Muscle of leg (tissue), 16 donors: ENCODE measurements at places on chromosomes 12 and 14.

GRCh38 chr12:68798882-68799234, 9.1 kb upstream of the MDM2 start:
- DNase-seq = no peak

DNA sequence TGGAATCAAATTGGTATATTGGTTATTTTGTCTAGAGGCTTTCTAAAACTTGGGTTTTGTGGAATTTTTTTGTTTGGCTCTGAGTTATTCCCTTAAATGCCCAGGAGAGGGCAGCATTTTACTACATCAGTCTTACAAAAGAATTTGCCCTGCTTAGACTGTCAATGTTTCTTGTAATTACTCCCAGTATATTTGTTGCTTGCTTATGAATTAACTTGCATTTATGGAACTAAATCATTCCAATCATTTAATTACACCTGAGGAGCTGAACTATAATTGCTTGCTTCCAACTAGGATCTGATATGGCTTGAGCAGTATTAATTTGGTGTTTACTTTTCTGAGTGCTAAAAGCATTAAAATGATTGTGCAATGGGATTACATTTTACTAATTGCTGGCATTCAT, 48.7 kb downstream of the MIPOL1 start:
- peak; percentile 51 for DNase-seq

GRCh38 chr14:101056446-101056845, 152.9 kb upstream of the RTL1 start:
- DNase-seq = no peak

DNA sequence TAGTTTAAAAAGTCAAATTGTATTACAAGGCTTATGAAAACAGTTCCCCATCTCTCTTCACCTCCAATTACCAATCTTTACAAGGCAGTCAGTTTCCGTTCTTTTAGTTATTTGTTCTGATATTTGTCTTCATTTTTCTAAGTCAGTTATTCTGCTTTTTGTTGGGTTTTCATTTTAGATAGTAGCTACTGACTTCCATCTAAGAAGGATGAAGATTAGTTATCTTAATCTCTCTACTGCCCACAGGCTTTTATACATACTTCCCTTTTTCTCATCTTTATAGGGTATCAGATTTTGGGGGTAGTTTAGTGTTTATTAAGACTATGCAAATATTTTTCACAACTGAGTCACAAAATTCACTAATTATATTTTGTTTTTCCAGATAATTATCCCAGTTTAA, 38.4 kb downstream of the FRS2 start:
- no peak for DNase-seq

- DNase-seq = peak; percentile 85
Measured at GRCh38 chr14:69242311-69243224, 17.4 kb upstream of the GALNT16 start.

DNA sequence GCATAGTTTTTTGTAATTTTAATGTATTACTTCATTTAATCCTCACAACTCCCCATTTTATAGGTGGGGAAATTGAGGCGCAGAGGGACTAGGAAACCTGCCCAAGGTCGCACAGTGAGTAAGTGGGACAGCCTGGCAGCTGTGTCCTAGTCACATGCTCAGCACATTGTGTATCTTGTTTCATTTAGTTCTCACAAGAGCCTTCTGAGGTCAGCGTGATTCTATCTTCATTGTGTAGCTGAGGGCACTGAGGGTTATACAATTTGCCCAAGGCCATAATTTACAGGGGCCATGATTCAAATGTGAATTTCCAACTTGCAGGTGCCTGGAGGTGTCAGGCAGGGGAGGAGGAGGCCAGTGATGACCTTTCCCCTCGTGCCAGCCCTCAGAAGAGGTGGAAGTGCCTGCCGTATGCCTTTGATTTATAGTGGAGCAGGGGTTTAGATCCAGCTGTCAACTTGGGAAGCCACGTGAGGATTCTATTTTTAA, 30.3 kb upstream of the SMOC1 start:
- DNase-seq = peak; percentile 49

- DNase-seq = peak; percentile 87
Measured at GRCh38 chr12:128519426-128519825, 252.5 kb downstream of the TMEM132C start.

GRCh38 chr14:71985538-71986189, 53.4 kb downstream of the RGS6 start:
- peak; percentile 93 for DNase-seq

- no peak for DNase-seq
Measured at GRCh38 chr12:122327494-122328385, 61.4 kb upstream of the VPS33A start.

DNA sequence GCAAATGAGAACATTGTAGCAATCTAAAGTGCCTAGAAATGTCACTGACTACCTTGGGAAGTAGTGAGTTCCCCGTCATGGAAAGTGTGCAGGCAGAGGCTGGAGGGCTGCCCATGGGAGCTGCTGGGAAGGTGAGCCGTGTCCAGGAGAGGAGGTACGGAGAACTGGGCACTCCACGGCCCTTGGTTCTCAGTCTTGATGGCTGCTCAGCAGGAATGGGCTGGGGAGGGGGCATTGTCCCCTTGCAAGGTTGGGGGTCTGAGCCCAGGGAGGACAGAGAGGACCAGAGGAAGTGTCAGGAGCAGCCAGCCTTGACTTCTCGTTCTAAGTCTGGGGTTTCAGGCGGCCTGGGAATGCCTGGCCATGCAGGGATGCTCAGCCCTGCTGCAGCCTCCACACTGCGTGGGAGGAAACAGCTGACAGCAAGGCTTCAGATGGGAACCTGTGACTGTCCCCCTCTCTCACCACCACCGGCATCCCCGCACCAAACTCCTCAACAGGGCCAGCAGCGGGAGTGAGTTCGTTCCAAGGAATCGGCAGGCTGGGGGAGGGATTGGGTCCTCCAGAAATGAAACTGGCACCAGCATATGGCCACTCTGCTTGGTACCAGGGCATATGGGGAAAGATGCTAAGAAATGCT, 140.2 kb downstream of the BCL11B start:
- DNase-seq = no peak

- no peak for DNase-seq
Measured at GRCh38 chr12:113396828-113397496, 6.7 kb downstream of the SDS start.

- DNase-seq = peak; percentile 70
Measured at GRCh38 chr12:101076921-101077320, 133.1 kb downstream of the SLC5A8 start.

GRCh38 chr14:27267876-27268275, 670.0 kb upstream of the NOVA1 start:
- peak; percentile 85 for DNase-seq

DNA sequence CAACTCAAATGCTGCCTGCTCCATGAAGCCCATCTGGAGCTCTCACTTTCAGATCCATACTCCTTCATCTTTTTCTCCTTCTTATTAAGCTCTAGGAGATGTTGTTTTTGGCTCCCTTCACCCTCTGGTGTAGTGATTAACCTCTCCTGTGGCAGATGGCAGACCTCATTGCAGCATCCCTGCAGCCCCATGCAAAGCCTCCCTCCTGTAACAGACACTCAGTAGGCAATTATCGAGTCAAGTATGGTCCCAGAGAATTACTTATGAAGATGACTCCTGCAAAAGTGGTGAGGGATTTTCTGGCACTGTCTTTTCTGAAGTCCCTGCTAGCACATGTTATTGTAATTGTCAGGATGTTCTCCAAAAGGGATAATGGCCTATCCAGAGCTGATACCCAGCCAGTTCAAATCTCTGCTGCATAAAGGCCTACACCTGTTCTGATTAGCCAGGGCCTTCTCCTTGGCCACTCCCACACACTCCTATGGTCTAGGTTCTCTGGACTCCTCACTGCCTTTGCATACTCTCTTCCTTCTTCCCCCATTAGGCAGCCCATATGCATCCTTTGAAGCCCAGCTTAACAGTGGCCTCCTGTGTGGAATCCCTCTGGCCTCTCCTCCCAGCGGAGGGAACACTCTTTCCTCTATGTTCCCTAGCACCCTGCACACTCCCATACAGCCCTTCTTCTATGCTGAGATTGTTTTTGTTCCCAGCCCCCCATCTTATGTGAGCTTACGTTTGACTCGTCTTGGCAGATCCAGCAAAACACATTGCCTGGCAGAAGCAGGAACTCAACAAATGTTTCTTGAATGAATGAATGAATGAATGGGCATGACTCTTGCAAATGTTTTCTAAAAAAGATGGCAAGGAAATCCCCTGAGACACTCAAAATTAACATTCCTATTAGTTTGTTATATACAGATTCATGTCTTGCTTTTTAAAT, 43.9 kb upstream of the MDM1 start:
- peak; percentile 66 for DNase-seq

DNA sequence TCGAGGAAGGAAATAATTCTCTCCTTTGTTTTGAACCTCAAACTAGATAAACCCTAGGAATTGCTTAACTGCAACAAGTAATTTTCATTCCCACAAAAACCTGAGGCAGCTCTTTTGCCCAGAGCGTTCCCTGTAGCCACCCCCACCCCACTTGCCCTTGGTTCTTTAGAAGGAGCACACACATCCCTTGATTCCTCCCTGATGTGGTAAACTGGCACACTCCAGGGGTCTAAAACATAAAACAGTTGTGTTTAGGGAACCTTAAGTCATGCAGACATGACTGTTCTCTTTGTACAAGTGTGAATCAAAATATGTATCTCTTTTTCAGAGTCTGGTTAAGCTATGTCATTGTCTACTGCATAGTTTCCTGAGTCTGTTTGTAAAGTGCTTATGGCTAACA, 14.0 kb downstream of the MAPK1IP1L start:
- DNase-seq = no peak

GRCh38 chr14:92759300-92759678, 10.9 kb upstream of the LGMN start:
- peak; percentile 37 for DNase-seq

DNA sequence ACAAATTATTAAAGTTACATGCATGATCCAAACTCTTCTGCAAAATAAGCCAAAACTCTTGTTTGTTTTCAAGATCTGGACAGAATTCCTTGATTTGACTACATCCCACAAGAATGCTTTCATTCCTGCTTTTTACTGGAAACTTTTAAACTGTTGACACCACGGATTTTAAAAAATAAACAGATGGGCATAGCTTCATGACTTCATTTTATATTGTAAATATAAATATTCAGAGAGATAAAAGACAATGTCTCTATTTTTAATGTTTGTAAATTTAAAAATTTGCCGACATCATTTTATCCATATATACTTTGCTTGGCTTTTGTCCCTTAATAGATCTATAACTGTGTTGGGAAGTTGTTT, 134.3 kb upstream of the DCN start:
- peak; percentile 84 for DNase-seq

- DNase-seq = no peak
Measured at GRCh38 chr12:89828575-89828974, 119.9 kb upstream of the ATP2B1 start.

DNA sequence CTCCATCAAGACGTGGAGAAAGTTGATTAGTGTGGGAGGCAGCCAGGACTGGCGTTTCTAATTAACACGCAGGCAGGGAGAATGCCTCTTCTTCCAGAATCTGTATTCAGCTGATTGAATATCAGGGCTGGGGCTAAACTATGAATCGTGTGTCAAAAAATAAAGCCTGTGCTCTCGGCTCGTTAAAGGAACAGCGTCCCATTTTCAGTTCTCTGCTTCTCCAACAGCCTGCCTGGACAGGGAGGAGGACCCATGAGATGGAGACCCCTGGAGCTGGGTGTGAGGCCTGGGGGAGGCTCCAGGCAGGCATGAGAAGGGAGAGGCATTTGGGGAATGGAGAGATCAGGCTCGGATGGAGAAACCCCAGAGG, 28.6 kb upstream of the LHX5 start:
- DNase-seq = no peak

DNA sequence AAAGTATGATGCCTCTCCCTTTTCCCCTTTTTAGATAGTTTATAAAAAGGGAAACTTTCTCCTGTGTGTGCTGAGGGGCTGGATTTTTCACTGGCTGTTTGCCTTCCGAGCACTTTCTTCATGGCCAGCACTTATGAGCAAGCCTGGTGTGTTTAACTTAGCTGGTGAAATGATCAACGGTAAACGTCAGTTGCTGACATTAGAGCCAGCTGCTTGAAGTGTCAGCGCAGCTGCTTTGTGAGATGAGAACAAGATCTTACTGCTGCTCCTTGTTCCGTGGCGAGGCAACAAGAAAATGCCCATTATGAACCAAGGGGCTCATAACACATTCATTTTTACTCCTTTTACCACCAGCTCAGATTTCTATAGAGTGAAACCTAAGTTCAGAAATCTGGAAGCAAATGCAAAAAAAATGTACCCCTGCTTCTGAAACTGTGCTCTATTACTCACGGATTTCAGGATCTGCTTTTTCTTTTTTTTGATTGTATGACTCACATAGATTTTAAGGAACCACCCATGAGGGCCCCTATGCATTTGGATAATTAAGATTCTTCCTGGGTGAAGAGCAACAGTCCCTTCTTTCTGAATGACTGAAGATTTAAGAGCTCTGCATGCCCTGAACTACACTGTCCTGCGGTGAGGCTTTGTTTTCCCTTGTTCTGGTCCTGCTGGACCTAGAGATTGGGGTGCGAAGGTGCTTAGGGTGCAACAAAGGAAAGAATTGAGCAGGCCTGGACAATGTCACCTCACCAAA, 74.3 kb upstream of the CPM start:
- DNase-seq = peak; percentile 92

DNA sequence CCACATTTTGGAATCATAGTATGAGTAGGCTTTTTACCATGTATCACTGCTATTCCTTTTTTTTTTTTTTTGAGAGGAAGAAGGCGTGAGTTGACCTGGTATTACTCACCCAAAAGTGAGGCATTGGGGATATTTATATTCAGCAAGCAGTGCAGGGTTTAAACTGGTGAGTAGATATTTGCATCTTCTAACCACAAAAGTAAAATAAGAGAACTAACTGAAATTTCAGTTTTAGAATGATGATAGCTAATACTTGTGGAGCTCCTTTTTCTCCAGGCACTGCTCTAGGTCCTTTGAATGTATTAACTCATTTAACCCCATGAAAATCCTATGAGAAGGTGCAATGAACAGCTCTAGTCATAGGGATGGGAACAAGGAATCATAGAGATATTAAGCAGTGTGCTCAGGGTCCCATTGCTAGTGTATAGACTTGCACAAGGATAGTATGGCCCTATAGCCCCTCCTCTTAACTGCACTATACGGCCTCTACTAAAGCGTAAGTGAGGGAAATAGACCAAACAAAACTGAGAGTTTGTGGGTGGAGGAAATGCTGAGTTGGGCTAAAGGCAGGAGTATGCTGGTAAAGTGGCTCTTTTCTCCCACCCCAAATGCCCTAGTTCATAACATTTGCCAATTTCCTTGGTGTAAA, 104.3 kb upstream of the MAX start:
- no peak for DNase-seq

DNA sequence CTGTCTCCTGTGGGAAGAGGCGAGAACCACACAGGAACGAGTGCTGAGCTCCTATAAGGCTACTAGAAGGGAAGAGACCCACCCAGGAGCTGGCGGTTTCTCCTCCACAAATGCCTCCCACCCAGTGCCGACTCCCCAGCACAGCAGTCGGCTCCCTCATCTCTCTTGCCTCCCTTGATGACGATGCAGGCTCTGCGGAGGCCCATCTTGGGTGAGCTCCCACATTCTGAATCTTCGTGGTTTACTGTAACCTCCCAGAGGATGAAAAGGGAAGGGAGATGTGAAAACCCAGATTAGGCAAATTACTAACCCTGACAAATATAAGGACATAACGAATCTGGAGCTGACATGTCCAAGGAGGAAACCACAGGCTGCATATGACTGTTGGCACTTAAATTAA, 23.8 kb downstream of the GRIN2B start:
- DNase-seq = no peak

GRCh38 chr12:48818831-48819590, 715 bp downstream of the CACNB3 start:
- no peak for DNase-seq

- DNase-seq = peak; percentile 51
Measured at GRCh38 chr14:50920482-50921230, 23.6 kb downstream of the PYGL start.
